ENCODE measurements at places on chromosomes 2 and 18.

DNA sequence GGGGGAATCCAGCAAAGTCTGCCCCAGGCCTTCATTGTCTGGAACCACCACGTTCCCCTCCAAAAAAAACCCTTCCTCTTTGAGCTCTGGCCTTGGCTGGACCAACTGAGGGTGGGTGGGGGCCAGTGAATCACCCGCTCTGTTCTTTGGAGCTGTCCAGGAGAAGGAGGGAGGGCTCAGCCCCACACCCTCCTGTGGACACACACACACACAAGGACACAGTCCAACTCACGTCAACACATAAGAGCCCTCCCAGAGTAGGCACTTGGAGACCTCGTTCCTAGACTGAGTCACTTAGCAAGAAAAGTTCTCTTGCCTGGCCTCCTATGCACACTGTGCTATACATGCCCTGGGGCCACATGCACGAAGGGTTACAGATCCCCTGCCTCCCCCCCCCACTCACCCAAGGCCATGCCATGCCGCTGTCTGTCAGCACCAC, 1.2 kb upstream of the TNS1 start:
- DNase-seq = no peak

DNA sequence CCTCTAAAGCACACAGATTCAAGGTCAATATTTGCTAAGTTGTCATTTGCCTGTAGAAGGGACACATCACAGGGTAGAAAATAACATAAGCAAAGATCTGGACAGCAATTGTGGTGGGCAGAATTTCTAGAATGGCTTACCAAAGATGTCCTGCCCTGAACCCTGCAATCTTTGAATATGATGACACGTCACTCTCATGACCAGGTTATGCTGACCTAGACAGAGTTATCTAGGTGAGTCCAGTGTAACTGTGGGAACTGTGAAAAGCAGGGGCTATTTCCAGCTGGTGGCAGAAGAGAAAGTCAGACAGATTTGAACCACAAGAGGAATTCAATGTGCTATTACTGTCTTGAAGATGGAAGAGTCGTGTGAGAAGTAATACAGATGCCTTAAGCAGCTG, 112.3 kb upstream of the CNGA3 start:
- no peak for DNase-seq

DNA sequence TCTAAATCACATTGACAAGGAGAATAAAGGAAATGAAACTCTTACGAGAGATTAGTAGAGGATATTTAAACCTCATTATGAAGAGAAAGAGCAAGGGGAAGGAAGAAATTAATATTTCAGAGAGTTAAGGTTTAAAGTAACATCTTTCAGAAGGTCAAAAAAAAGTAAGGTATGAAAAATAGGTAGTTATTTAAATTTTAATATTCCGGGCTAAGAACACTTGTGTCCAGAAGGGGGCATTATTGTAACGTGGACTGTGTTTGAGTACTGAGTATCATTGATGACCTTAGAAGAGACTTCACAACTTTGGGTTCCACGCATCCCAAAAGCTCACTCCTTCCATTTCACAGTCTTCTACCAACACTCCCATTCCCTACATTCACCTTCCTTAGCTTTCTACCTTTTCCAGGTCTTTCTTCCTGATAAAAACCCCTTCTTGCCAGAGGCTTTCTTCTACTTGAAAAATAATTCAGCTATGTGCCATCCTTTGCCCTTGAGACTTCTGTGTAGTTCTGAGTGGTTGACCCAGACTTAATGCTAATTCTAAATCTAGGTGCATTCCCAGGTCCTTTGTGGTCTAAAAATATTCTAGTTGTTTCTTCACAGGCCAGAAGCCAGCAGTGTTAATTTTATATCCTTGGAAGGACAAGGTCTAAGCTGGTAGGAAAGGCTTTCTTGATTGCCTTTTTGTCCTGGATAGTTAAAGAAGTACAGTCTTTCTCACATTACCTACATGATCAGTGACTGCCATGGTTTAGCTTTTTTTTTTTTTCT, 16.5 kb downstream of the DYNC1I2 start:
- peak; percentile 61 for DNase-seq

DNA sequence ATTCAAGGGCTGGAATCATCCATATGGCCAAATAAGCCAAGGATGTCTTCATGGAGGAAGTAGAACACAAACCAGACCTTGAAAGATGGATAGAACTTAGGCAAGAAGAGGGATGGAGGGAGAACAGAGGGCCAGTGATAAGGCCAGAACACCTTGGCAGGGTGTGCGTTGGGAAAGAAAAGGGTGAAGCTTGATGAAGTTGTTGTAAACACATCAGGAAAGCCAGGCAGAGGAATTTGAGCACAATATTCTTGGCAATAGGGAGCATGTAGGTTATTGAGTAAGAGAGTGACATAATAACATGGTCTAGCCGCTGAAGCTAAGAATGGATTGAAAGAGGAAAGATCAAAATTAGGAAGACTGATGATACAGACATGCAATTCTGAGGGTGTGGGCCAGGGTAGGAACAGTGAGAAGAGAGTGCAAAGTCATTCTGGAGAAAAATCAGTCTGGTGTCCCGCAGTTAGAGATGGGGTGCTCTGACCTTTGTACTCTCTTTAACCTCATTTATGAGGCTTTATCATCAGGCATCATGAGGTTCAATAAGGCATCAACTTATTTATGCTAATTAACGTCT, 41.0 kb downstream of the SLC14A2 start:
- no peak for DNase-seq

- DNase-seq = no peak
Measured at GRCh38 chr2:159922563-159922962, 124.6 kb upstream of the CD302 start.

GRCh38 chr2:157321466-157321865, 4.2 kb downstream of the ERMN start:
- no peak for DNase-seq

DNA sequence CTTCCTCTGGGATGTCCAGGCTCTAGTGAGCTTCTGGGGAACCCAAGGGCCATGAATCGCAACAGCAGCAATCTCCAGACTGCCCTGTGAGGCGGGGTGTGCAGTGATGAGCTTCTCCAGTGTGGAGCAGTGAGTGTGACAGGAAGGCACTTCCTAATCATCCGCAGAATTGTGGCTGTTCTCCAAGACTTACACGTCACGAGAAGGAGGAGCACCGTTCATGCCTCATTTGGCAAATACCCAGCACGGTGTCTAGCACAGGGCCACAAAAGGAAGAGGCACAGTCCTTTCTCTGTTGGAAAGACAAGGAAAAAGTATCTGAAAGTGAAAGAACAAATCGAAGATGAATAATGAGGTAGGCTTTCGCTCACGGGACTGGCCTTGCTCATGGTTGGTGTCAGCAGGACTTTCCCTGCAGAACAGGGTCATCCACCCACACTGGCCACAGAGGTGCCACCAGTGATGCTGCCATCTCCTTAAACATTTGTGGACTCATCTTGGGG, 125.1 kb upstream of the HAAO start:
- DNase-seq = no peak

DNA sequence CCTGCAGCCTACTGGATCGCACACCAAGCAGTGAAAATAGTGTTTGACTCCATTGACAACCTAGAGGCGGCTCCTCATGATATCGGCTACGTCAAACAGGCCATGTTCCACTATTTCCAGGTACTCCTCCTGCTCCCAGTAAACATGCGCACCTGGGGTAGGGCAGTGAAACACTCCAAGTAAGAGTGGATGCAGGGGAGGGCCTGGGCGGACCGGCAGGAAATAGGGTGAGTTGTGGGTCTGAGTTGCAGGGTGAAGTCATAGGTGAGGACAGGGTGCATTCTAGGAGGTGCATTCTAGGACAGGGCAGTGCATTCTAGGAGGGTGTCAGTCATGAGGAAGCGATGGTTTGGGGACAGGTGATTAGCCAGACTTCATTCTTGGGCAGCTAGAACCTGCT, 5.0 kb downstream of the NAGK start:
- no peak for DNase-seq

DNA sequence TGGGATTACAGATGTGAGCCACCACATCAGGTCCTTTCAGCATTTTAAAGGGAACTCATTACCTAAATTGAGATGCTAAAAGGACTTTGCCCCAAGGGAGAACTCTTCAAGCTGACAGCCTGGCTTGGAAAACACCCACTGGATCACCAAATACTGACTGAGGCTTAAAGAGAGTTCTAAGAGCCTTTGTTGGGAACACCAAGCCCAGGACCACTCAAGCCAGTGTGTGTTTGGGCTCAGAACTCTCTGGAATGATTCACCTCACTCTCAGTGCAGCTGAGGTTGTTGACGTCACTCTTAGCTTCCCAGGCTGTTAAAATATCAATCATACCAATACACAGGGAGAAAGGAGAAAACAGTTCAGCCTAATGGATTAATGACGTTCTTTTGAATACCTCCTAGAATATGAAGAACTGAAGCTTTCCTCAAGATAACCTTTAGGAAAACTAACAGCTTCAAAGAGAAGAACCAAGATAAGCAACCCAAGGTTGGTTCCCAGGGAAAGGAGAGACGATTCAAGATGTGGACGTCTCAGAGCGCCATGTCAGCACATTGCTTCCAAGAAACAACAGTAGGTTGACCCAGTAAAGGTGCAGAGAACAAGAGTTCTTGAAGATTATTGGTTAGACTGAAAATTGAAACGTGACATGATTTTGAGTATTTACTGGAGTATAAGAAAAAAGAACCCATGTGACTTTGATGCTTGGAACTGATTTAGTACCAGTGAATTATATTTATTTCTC, 48.0 kb upstream of the MGAT4A start:
- no peak for DNase-seq

GRCh38 chr2:44638649-44639048, 276.9 kb downstream of the CAMKMT start:
- DNase-seq = no peak

DNA sequence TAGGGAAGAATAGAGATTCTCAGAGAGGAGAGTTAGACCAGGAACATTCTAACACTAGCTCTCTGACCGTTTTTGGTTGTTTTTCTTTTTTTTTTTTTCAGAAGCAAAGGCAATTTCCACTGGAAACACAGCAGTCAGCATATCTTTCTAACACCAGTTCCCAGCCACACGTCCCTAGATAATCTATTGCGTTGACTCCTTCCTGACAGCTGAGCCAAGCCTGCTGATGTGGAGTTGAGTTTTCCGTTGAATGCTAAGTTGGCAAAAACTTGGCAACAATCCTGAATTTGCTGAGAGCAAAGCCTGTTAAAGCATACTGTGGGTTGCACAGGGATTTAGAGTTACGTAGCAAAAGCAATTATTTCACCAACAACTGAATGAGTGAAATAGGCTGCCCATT, 19.3 kb downstream of the GAD1 start:
- DNase-seq = no peak

GRCh38 chr18:24790347-24790746, 329.9 kb downstream of the HRH4 start:
- no peak for DNase-seq

DNA sequence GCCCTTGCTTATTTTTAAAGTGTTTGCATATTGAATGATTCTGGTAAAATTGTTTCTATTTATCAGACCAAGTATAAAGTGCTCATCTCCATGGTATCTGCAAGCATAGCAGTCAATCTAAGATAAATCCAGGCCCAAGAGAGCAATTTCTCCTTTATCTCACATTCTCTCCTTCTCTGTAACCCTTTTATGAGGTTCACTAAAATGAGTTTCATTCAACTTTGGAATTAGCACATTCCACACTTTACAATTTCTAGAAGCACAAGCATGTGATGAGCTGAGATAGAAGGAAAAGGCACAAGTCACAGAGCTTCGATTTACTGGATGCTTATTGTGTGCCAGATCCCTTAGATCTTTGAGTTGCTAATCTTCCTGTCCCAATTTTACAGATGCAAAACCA, 97.3 kb downstream of the CNTNAP5 start:
- no peak for DNase-seq

- DNase-seq = no peak
Measured at GRCh38 chr18:35852786-35853185, 119.7 kb upstream of the RMP24 start.

- no peak for DNase-seq
Measured at GRCh38 chr18:5717256-5717655, 173.5 kb upstream of the EPB41L3 start.

GRCh38 chr2:63658176-63658968, 69.6 kb downstream of the MDH1 start:
- no peak for DNase-seq

GRCh38 chr2:151299920-151300539, 10.6 kb upstream of the NMI start:
- no peak for DNase-seq

DNA sequence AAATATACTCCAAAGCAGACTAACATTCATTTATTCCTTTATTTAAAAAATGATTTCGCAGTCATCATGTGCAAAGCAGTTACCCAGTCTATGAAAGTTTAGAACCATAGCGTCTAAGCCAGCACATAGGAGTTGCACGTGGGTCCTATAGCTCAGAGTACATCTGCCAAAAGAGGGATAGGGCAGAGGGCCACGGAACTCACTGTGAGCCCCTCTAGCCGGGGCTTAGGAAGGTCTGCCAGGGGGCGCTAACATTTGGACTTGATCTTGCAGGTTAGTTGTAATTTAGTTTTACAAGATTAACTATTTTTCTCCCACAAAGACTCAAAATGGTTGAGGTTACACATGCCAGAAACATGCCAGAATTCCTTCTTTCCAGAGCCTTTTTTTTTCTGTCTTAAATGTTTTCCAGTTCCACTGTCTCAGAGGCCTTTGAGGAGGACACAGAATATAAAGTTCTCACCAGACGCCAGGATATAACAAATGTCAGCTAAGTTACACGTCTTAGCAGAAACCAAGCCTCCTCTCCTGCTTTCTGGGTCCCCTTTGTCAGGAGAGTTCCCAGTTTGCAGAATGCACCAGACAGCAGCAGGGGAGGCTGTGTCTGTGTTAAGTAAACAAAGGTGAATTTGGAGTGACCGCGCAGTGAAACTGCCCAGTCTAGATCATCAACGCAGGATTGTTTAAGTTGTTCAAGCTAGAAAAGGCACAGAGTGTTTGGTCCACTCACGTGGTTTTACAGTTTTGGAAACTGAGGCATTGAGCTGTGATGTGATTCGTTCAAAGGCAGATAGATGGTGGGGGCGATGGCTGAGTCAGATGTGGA, 292.0 kb downstream of the PRKCE start:
- no peak for DNase-seq

- DNase-seq = no peak
Measured at GRCh38 chr2:99926986-99927385, 215.4 kb downstream of the AFF3 start.

- peak; percentile 62 for DNase-seq
Measured at GRCh38 chr18:37484983-37485834, 80.4 kb downstream of the CELF4 start.

- peak; percentile 93 for DNase-seq
Measured at GRCh38 chr18:58887613-58887963, 22.9 kb downstream of the ZNF532 start.

DNA sequence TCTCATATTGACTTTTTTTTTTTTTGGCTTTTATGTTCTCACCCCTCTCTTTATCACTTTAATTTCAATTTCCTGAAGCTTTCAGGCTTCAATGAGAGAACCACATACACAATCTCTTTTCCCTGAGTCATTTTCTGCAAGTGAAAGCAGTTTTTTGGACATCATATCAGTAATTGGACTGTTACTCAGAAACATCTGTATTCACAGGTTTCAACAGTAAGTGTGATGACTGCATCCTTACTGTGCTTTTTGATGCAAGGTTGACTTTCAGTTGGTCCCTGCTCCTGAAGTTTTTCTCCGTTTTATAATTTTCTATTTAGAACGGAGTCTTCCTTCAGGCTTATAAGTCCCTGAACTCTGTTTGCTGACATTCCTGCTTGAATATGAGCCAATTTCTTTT, 70.5 kb upstream of the CCBE1 start:
- no peak for DNase-seq

- DNase-seq = no peak
Measured at GRCh38 chr18:36352384-36352783, 54.9 kb downstream of the FHOD3 start.
